ENCODE measurements at places on chromosomes 1 and 21. TPM values are rescaled to one million over a fixed set of nuclear protein-coding genes. Genes with fewer than 3 reads are reported as not detected.

- H3K27me3 ChIP-seq = no peaks in the 10 kb centered on the region
- no peaks in the 10 kb centered on the region for H3K36me3 ChIP-seq
- no peak for DNase-seq
- peak overlapping the region; percentile 92 for H3K27ac ChIP-seq
Observed at GRCh38 chr1:151197863-151198253, 494 bp upstream of the PIP5K1A start.

- no peak for DNase-seq
- H3K36me3 ChIP-seq = no peaks in the 10 kb centered on the region
- H3K27me3 ChIP-seq = peaks cover 7% of the 10 kb centered on the region
- peak overlapping the region; percentile 91 for H3K27ac ChIP-seq
- peak overlapping the region; percentile 64 for H3K4me3 ChIP-seq
Observed at GRCh38 chr1:1630965-1631781, 800 bp upstream of the MMP23B start.

- no peak overlapping the region for H3K27ac ChIP-seq
- no peak for DNase-seq
- H3K27me3 ChIP-seq = no peaks in the 10 kb centered on the region
- H3K4me1 ChIP-seq = no peaks in the 10 kb centered on the region
- no peak overlapping the region for H3K4me3 ChIP-seq
- no peaks in the 10 kb centered on the region for H3K36me3 ChIP-seq
Observed at GRCh38 chr21:34960687-34961086, 88.4 kb downstream of the RUNX1 start.

The KTI12 gene
- 7.9 TPM for total RNA-seq

The SLC37A1 gene
- total RNA-seq = 18.4 TPM

The SLC27A3 gene
- 23.0 TPM for total RNA-seq
